ENCODE measurements at places on chromosomes 4 and X.

GRCh38 chr4:67935888-67936287 lies 27.4 kb downstream of the TMPRSS11A start:
- DNase-seq: no peak

DNA sequence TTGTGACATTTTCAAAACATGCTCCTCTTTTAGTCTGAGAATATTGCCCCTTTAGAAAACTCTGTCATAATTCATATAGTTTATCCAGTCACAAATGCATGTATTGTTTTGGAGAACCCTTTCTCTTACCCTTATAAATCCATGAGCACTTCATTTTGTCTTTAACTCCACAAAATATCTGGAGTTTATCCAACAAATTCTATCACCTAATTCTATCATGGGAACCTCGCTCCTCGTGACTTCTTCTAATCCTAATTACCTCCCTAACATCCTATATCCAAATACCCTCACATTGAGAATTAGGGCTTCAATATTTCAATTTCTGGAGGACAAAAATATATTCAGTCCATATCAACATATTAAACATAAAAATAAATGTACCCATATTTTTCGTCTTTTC lies 1565.9 kb downstream of the ARAP2 start:
- no peak for DNase-seq

GRCh38 chr4:175469514-175469913 lies 342.6 kb downstream of the GPM6A start:
- no peak for DNase-seq

- DNase-seq: no peak
Measured at GRCh38 chr4:36489798-36490197, 208.4 kb downstream of the DTHD1 start.

DNA sequence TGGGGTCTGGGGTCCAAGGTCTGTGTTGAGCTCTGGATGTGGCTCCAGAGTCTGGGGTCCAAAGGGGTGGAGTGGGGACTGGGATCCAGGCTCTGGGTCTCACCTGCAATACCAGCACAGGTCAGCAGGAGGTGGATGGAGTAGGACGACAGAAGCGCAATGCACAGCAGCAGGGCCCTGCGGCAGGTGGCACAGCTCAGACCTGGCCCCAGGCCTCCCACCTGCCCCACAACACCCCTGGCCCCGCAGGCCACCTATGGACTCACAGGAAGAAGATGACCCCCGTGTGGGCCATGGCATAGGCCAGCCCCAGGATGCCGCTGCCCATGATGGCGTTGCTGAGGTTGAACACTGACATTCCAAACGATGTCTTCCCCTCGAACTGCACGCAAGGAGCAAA lies 3.4 kb downstream of the SLC38A5 start:
- DNase-seq: no peak

DNA sequence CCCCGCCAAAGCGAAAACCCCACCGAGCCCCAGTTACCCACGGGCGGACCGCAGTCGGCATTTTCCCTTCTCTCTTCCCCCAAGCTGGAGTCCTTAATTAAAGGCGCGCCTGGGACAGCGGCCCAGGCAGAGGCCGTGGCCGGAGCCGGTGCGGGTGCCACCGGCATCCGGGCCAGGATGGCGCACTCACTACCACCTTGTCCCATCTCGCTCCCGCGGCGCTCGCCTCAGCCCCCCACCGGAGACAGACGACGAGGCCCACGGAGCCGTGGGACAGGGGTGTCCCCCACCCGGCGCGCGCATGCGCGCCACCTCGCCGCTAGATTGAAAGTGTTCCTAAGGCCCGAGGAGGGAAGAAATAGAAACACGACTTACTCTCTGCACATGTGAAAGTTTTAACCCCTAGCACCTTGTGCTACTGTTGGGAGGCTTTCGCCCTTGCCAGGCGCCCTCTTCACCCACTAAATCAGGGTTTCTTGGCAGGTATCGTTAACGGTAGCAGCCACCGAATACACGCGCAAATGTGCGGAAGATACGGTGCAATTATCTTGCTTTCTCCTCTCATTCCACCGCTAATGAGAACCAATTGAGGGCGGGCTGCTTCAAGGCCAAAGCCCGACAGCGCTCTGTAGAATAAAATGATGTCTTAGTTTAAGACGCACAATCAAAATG lies 64.3 kb upstream of the CCDC160 start:
- peak; percentile 39 for DNase-seq

DNA sequence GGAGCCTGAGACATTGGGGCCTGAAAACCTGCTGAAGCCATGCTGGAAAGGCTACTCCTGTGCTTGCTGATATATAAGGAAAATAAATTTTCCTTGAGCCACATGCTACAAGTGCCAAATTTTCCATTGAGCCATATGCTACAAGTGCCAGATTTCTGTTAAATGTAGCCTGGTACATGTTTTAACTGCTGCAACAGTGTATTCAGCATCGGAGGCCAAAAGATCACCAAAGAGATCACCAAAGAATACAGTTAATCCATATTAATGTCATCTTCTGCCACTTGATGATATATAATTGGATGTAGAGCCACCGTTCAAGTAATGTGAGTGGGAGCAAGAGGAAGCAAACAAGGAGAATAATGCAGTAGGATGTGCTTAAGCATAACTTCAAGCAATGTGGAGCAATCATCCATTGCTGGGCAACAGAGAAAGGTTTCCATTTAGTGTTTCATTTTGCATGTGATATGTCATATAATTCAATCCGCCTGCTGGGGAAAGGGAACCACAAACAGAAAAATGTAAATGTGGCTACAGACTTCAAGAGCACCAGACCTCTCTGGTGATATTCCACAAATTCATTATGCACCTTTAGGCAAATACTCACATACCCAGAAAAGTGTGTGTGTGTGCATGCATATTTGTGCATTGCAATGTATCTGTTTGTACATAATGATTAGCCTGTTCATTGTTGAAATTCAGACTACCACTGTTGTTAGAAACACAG lies 295.9 kb downstream of the KCNIP4 start:
- no peak for DNase-seq

GRCh38 chr4:74433043-74433442 lies 11.9 kb upstream of the AREG start:
- no peak for DNase-seq

- no peak for DNase-seq
Measured at GRCh38 chr4:115851918-115852766, 738.7 kb upstream of the NDST4 start.

- DNase-seq: no peak
Measured at GRCh38 chr4:12583275-12583674, 900.9 kb downstream of the RAB28 start.

DNA sequence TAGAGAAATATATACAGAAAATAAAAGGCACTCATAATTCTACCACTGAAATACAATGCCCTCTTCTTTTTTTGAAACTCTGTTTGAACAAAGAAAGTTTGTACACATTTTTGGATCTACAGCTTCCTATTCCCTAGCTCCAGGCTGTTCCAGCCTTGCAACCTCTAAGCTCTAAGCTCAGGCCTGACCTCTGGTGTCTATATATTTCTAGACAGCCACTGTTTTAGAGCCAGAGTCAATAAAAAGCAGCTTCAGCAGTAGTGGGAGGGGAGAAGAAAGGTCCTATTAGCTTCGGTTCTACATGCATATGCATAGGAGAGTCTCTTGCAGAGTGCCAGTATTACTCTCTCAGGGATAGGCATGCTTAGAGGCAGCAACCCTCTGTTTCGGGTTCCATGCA lies 39.7 kb downstream of the CLDN2 start:
- DNase-seq: peak; percentile 2

DNA sequence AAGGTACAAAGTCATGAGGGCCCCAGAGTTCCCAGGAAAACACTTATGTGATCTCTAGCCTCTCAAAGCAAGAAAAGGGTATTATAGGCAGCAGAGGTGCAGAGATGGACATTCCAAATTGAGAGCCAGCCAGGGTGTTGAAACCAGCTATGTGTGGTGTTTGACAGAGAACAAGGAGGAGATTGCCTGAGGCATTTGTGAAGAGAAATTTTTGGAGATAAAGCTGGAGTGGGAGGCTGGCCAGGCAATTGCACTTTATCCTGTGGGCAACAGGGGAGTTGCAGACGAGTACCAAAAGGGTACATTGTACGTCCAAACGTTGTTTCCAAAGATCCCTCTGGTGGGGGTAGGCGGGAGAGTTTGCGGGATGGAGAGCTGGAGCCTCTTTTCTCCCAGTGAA lies 2.5 kb upstream of the GABRE start:
- DNase-seq: no peak

- DNase-seq: peak; percentile 83
Measured at GRCh38 chr4:973431-974397, at the start of gene DGKQ. Gene DGKQ (minus strand): TSS chr4:973569. CDS start chr4:973482, 87 bp downstream.

GRCh38 chr4:8497762-8498161 lies 57.2 kb downstream of the TRMT44 start:
- DNase-seq: no peak

DNA sequence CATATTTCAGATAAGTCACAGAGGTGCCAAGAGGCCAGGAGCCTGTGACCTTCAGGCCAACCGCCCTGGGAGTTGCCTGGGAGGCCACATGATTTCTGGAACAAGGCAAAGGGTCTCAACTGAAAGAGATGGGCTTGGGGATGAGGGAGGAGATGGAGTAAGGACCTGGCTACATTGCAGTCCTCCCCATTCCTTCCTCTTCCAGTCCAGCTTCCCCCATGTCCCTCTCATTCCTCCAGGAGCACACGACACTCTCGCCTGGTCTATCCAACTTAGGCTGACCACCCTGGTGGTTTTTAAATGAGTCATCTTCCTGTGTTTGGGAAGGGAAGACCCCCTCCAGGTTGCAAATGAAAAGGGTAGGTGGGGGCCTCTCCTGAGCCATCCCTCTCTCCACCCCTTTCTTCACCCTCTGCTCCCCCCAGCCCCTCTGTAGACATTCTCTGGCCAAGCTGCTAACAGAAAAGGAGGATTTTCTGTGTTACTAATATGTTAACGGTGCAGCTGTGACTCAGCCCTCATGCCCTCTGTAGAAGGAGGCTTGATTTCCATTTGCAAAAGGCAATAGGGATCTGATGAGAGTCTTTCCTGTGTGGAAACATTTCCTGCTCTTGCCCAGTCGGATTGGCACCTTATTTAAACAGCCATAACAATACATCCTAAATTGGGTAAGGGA lies 79.2 kb downstream of the RTL5 start:
- no peak for DNase-seq

DNA sequence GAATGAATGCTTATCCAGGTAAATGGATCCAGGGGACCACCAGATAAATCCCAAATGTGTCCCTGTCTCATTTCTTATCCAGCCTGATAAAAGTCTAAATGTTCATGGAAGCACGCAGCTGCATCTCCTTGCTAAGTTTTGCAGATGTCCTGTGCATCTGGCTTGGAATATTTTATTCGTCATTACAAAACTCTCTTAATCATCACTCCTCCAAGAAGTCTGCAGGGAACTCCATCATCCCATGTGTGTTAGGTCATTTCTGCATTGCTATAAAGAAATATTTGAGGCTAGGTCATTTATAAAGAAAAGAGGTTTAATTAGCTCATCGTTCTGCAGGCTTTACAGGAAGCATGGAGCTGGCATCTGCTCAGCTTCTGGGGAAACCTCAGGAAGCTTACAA lies 297.2 kb downstream of the HS3ST1 start:
- DNase-seq: no peak

DNA sequence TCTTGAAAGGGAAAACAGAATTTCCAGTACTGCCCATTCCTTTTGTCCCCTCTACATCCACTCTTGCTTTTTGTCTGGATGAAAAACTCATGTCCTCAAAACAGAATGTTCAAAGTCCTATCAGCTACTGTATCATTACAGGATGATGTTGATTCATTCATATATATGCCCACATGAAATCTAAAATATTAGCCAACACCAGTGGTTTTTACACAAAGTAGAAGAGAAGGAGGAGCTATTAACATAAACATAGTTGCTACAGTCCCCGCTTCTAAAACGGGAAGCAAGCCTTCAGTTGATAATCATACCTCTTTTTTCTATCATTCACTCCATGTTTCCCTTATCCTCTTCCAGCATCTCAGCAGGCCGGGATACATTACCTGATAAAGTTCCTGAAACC lies 7.7 kb upstream of the THOC2 start:
- no peak for DNase-seq

- DNase-seq: no peak
Measured at GRCh38 chrX:153883163-153883843, 2.7 kb downstream of the L1CAM start.

DNA sequence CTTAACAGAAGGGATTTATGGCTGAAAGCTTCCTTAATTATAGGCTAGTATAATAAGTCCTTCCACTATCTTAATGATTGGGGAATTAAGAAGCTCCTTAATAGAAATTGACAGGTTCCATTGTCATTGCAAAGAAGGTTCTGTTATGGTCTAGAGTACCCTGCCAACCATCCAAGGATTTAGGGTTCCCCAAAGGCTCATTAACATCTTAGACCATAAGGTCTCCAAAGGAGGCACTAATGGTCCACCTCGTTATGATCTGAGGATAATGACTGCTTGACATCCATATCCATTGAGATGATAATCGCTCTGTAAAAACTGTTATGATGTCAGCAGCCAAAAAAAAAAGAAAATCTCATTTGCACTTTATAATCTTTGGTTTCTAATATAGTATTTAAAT lies 441.6 kb downstream of the GBA3 start:
- DNase-seq: no peak

DNA sequence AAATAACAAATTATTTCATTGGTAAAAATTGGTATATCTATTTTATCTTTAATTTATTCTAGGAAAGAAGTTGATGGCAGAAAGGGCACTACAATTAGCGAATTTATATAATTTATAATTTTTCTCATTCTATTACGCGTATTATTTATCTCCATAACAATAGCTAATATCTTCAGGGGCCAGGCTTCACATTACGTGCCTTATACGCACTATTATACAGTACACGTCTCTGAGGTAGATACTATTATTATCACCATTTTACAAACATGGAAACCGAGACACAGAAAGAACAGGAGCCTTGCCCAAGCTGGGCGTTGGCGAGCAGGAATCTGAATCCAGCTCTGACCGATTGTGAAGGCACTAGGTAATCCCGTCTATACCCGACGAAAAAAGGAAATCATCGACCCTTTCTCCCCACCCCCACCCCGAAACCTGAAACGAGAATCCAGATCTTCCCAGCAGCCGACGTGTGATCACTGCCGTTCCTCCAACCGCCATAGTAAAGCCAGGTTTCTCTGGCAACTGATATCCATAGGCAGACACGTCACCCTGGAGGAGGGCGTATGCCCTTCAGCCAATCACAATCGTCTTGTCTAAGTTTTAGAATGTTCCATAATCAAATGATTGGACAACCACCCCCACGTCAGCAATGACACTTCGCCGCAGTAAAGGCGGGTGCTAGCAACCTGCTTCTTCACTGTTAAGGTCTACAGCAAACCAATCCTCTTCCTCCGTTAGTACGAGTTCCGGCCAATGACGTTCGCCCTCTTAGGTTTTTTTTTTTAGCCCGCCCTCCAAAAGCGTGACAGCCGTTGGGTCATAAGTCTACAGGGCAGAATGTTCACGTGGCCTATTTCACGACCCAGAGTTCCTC lies at the start of gene MORF4L2:
MORF4L2 (minus strand) TSS at position 501 of the 874 bp plus-strand sequence. CDS start 9,672 bp downstream, outside the sequence.
- peak; percentile 93 for DNase-seq

GRCh38 chrX:53056292-53056691 lies 7.7 kb downstream of the GPR173 start:
- no peak for DNase-seq

All from hindlimb muscle (tissue), 1 donor.